ENCODE measurements at places on chromosomes 1 and 21.

DNA sequence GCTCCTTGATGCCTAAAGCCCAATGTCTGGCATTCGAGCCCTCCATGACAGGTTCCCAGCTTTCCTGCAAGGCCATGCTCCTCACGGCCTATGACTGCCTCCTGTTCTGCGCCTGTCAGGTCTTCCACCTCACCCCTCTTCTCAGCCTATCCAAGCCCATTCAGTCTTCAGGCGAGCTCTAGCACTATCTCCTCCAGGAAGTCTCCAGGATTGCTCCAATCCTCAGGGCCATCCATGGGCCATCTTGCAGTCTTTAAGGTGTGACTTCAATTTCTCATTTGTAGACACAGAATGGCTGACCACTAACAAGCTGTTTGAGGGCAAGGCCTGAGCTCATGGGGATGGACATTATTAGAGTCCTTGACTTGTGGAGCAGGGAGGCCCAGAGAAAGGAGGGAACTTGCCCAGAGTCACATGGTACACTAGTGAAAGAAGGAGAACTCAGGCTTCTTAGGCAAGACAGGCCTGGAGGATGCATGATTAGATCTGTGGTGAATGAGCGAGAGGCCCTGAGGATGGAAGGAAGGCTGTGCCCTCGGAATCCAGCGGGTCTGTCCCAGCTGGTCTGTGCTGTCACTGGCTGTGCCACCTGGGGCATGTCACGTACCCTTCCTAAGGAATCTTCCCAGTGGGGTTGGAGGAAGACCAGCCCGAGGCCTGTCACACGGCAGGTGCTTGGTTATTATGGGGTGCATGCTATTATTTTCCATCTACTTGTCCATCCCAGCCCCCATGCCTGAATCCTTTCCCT is 1.2 kb upstream of the ACOT11 start:
- DNase-seq: no peak

GRCh38 chr1:204102029-204102611 is 29.2 kb downstream of the SOX13 start:
- DNase-seq: no peak

GRCh38 chr1:7640920-7641585 is 130.0 kb upstream of the VAMP3 start:
- DNase-seq: no peak

GRCh38 chr1:12760256-12760795 is 13.2 kb upstream of the PRAMEF12 start:
- no peak for DNase-seq

GRCh38 chr1:95287825-95288224 is 53.8 kb downstream of the RWDD3 start:
- no peak for DNase-seq

DNA sequence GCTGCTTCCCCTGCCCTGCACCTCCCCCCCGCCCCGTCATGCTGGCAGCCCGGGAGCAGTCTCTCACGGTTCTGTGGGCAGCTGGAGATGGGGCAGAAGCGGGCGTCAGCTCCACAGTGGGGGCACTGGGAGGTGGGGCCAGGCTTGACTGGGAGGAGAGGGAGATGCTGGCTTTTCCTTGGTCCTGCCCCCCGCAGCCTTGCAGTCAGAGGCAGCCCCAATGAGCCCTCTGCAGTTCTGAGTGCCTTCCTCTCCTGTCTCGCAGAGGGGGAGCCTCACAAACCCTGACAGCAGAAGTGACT is 21.7 kb downstream of the ARHGEF10L start:
- no peak for DNase-seq

- DNase-seq: no peak
Observed at GRCh38 chr1:207412845-207413244, 41.3 kb upstream of the CR2 start.

DNA sequence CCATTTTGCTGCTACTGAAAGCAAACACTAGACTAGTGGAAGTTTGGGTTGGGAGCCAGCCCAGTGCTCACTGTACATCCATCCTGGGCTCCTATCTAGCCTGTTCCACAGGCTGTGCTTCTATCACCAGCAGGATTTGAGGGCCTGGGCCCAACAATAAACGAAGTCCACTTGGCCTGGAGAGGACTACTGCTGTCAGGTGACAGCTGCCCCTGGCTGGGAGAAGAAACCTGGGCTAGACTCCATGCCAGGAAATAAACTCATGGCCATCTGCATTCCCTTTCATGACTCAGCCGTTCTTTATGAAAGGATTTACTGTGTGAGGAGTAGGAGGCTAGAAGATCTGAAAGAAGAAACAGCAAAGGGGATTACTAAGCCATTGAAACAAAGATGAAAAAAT is 35.5 kb downstream of the COLGALT2 start:
- no peak for DNase-seq
